Renal pelvis (tissue), 12 donors: ENCODE measurements at places on chromosomes 1 and 21. TPM values are rescaled to one million over a fixed set of nuclear protein-coding genes. Genes with fewer than 3 reads are reported as not detected.

DNA sequence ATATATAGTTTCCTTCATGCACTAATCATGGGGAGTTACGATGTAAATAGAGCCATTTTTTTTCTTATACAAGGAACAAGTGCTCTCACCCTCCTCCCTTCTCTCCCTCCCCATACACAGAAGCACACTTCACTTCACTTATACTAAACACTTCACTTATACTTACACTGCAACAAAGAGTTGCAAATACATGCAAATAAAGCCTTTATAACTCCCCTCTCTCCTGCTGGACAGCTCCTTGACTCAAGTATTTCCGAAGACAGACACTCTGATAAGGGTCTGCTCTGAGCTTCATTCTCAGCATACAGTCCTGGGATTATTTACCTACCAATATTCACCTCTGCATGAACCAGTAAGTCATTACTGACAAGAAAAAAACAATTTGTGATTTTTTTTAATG, 35.6 kb upstream of the ERG start:
- no peak for DNase-seq

DNA sequence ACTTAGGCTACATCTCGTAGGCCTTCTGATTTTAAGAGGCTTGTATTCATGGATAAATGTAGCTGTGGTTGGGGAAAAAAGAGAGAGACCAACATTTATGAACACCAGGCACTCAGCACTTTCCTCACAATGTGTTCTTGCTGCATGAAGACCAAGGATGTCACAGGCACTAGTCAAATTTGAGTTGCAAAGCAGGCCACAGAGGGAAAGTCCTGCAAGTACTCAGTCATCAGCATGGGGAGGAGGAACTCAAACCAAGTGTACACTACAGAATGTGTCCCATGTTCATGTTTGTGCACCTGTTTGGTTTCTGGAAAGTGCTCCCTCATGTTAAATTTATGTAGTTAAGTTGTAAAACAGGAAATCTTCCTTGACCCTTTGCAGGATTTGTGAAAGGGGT, 8.7 kb upstream of the MAP3K7CL start:
- no peak for DNase-seq

DNA sequence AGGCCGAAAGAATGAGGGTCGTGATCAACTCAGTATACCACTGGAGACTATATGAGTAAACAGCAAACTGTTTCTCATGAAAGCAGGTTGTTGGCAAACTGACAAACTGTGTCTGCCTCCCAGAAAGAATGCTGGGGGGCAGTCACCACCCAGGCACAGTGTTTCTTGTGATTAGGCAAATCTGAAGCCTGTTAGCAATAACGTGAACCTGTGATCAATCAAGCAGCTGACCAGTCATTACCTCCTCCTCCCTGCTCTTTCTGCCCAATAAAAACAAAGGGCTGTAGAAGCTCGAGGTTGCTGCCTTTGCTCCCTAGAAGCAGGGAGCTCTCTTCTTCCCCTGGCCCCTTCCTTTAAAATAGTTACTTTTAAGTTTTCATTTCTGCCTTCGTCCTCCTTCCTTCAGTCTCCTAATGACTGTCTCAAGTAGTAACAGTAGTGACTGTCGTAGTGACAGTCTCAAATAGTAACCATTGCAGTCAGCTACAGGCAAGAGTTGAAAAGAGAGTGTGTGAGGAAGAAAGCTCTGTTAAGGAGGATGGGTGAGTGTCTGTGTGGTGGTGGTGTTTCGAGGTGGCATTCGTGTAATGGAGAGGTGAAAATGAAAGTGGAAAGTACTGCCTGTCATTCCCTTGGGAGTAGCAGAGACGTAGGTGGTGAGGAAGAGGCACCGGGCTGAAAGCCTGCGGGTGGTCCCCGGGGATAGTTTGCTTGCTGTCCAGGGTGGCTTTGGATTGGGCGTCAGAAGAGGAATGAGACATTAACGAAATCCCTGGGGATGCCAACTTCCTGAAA, 14.5 kb downstream of the HHAT start:
- no peak for DNase-seq

Gene ADAMTS5
- polyA plus RNA-seq = 18.0 TPM

Gene GOLT1A
- 3.0 TPM for polyA plus RNA-seq

DNA sequence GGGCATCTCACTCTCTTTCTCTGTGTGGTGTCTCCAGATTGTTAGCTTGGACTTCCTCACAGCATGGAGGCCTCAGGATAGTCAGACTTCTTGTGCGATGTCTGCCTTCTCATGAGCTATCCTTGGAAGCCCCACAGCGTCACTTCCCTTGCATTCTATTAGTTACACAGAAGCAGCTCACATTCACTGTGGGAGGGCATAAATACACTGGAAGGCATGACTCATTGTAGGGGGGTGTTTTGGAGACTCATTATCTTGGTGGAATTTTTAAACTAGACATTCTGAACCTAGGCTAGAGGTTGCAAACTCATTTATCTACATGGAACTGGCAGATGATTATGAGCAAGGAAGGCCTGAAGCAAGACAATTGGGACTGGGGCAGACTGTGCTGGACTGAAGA, 21.4 kb upstream of the FASLG start:
- no peak for DNase-seq

DNA sequence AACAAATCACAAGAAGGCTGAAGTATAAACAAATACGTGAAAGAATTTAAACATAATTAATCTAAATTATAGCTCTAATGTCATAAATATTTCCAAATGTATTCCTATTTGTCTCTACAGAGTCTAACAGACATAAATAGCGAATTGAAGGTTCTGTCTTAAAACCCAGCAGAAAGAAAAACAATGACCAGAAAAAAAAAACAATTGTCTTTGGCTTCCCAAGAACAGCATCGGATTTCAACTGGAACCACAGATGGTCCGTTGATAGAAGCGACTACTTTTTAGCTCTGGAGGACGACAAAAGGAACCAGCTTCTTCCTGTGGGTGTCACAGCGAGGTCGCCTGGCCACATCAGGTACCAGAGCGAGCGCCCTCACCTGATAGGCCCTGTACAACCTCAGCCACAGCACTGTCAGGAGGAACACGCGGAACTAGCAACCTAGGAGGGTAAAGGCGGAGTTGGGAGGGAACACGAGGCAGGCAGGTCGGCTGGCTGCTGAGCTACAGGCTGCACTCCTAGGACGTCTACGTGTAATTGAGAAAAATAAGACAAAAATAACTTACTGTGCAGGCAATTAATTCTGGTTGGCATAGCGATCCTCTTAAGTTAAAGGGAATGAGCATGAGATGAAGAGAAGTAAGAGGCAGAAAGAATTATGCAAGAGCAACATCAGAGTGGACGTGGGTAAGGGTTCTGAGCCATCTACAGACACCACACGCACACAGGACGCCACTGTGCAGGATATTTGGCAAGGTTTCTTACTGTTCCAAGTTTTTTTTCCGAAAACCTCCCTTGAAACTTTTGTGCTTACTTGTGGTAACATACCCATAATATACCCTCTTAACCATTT, 16.7 kb upstream of the PRDM15 start:
- DNase-seq = no peak
